ENCODE measurements at places on chromosomes 2 and 18.

GRCh38 chr2:162731917-162732804, 106.4 kb downstream of the KCNH7 start:
- no peak for DNase-seq

DNA sequence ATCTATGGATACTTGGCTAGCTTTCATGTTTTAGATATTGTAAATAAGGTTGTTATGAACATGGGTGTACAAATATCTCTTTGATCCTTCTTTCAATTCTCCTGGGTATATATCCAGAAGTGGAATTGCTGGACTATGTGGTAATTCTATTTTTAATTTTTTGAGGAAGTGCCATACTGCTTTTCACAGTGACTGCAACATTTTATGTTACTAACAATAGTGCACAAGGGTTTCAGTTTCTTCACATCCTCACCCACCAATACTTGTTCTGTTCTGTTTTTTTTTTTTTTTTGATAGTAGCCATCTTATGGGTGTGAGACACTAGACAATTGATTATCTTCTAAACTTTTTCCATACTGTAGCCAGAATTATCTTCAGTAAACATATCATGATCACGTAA, 17.3 kb upstream of the NEUROD1 start:
- no peak for DNase-seq

- DNase-seq, result no peak
These were observed 21.7 kb downstream of the TFPI start for GRCh38 chr2:187532333-187533120.

GRCh38 chr2:28393114-28393836, 617 bp downstream of the FOSL2 start:
- peak; percentile 67 for DNase-seq

- no peak for DNase-seq
These were observed 905.6 kb downstream of the TSN start for GRCh38 chr2:122660786-122661634.

DNA sequence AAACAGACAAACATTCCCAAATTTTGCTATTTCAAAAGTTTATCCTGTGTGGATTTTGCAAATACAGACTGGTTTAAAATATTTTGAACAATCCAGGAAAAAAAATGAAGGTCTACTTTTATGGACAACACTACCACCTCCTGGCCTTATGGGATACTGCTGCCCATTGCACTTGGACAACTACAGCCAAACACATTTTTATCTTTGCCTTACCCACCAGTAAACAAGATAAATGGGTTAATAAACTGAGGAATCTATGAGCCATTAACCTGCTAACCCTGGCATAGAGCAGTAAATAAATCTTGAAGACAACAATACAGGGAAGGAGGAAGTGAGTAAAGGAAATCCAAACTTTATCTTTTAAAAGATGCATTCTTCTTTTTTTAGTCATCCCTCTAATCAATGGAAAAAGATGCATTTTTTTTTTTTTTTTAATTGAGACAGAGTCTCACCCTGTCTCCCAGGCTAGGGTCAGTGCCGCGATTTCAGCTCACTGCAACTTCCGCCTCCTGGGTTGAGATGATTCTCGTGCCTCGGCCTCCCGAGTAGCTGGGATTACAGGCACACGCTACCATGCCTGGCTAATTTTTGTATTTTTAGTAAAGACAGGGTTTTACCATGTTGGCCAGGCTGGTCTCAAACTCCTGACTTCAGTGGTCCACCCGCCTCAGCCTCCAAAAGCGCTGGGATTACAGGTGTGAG, 2.1 kb upstream of the SPIRE1 start:
- DNase-seq, result peak; percentile 67

GRCh38 chr2:69089998-69090397, 77.0 kb downstream of the ANTXR1 start:
- DNase-seq, result no peak

- DNase-seq, result no peak
These were observed 23.4 kb upstream of the GALNT14 start for GRCh38 chr2:31161637-31162036.
